Activated T-helper 2 cell treated with anti-CD3 and anti-CD28 coated beads, Interferon-gamma antibody, Interleukin-2, Interleukin-4, amounts not matched to agents 10 μg/mL and 5 μg/mL and 100 μg/mL, durations not matched to agents 14 hours and 24 hours and 36 hours (primary cell): ENCODE measurements at places on chromosomes 6 and 20.

GRCh38 chr6:16471910-16472297 lies 233.5 kb downstream of the GMPR start:
- no peak for DNase-seq

DNA sequence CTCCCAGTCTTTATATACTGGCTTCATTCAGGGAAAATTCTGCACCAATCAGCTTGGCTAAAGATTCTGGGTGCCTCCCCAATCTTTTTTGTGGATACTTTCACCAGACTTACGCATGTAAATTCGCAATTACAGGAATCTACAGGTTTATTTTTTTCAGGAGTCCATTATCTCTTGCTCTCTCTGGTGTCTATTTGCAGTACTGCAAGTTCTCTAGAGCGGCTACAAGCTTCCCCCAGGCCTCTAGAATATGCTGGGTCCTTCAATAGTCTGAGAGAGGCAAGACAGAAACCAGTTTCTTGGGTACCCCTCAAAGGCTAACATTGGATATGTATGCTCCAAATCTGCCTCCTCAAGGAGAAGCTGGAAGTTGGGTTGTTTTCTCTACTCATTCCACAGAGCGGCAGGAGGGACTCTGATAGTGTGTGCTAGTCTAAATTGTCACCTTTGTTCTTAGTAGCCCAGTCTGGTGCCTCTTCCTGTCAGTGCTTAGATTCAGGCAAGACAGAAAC lies 58.5 kb downstream of the SUN5 start:
- DNase-seq: no peak

GRCh38 chr6:89010825-89011224 lies 47.4 kb upstream of the RNGTT start:
- DNase-seq: no peak

DNA sequence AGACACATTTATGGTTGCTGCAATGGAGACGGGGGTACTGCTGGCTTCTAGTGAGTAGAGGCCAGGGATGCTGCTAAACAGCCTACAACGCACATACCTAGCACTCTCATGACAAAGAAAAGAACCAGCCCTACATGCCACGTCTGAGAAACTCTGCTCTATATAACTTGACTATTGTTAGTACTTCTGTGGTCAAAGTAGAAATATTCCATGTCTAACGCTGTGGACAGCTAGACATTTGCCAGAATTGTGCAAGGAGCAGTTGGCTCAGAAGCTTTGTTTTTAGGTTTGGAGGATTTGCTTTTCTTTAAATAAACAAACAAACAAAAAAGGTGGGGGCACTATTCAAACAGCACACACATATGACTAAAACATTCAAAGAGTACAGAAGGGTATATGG lies 20.5 kb downstream of the UBE2V1 start:
- DNase-seq: no peak

- DNase-seq: no peak
These were observed 51.6 kb upstream of the SNAP25 start for GRCh38 chr20:10167040-10167439.

DNA sequence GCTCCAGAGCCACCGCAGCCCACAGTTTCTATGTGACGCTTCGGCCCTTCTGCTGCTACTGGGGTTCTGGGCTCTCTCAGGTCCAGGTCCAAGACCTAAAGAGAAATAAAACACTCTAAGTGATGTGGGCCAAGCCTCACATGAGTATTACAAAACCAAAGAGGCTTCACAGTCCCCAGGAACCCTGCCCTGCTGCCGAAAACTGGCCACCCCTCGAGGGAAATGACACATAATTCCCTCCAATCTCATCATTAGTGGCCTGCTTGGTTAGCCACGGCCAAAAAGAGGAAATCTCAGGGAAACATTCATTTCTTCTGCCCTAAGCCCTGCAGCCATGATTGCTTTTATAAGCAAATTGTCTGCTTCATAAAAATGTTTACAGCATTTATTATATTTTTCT lies 32.5 kb downstream of the DLL1 start:
- no peak for DNase-seq

GRCh38 chr20:3543901-3544507 lies 73.2 kb downstream of the ATRN start:
- DNase-seq: no peak
